ENCODE measurements at places on chromosomes 2 and 18.

DNA sequence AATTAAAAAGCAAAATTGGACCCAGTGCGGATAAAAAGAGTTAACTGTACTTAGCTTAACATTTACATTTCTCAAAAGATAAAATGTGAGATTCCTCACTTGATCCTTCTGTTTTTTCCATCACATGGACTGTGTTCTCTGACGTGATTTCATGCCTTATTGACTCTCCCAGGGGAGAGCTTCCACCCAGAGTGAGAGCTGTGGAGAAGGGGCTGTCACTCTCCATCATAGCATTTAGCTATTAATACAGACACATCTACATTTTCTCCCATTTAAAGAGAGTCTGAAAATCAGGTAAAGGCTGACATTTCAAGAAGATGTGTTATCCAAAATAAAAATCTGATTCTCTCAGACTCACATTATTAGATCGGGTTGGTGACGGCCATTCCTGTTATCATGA lies 493.8 kb downstream of the FBXO15 start:
- no peak for DNase-seq

- DNase-seq: no peak
Observed at GRCh38 chr18:23730857-23731256, 41.6 kb downstream of the LAMA3 start.

DNA sequence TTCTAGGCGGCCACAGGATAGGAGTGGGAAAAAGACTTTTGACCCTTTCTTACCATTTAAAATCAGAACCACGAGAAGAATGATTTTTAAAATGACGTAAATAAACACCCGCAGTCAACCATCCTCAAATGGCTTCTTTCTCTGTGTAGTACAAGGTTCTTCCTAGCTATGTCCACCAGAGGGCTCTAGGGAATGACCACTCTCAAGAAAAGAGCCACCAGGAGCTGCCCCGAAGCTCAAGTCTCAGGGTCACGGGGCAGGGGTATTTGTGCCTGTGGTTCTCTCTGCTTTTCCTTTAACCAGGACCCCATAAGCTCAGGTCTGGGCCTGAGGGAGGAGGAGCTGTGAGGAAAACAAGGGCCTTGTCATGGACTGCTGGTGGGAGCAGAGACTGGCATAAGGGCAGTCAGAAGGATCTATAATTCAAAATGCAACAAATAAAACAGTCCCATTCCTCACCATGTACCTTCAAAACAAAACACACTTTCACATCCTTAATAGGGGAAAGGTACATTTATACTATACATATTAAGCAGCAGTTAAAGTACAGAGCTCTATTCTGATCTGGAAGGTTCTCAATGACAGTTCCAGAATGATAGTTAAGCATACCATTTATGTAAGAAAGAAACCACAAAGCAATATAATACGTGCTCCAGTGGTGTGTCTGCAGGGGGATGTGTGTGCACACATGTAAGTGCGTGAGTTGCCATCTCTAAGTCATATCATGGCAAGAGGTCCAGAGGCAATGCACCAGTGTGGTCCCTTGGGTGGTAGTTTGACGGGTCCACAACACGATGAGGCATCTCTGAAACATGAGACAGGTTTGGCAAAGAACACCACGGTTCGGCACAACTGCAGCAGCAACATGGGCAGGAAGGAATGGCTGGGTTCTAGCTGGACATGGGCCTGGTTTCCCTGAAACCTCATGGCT lies 18.6 kb downstream of the LYPD1 start:
- DNase-seq: no peak

DNA sequence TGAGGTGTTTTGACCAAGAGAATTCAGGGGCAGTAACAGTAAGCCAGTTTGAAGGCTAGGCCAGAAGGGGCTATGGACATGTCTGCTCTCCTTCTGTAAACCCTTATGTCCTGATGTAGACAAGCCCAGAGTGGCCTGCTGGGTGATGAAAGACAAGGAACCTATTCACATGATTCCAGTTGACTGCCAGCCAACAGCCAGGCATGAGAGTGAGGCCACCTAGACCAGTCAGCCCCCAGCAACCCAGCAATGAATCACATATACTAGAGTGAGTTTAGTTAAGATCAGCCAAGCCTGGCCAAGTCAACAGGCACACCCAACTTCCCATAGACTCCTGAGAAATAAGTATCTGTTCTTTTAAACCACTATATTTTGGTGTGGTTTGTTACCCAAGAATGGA lies 1889.7 kb upstream of the CELF4 start:
- no peak for DNase-seq

DNA sequence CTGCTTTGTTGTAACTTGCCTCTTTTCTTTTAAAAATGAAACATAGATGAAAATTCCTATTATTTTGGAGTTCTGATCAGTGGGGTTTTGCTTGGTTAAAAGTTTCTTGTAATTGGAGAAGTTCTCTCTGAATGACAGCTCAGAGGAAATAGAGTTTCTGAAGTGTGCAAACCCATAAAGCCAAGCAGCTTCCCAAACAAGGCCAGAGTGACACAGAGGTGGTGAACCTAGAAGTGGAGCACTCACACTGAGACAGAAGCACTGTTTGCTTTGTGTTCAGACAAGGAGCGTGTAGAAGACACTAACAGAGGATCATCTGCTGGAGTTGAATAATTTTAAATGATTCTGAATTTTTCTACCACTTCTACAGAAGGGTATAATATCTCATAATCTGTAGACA lies 49.2 kb downstream of the FBXO48 start:
- DNase-seq: no peak

Measured in left renal pelvis (tissue), 4 donors.